ENCODE measurements at places on chromosomes 6 and 20.
A peak's percentile ranks its signal among the peaks of the same experiment; 100 is the strongest.

DNA sequence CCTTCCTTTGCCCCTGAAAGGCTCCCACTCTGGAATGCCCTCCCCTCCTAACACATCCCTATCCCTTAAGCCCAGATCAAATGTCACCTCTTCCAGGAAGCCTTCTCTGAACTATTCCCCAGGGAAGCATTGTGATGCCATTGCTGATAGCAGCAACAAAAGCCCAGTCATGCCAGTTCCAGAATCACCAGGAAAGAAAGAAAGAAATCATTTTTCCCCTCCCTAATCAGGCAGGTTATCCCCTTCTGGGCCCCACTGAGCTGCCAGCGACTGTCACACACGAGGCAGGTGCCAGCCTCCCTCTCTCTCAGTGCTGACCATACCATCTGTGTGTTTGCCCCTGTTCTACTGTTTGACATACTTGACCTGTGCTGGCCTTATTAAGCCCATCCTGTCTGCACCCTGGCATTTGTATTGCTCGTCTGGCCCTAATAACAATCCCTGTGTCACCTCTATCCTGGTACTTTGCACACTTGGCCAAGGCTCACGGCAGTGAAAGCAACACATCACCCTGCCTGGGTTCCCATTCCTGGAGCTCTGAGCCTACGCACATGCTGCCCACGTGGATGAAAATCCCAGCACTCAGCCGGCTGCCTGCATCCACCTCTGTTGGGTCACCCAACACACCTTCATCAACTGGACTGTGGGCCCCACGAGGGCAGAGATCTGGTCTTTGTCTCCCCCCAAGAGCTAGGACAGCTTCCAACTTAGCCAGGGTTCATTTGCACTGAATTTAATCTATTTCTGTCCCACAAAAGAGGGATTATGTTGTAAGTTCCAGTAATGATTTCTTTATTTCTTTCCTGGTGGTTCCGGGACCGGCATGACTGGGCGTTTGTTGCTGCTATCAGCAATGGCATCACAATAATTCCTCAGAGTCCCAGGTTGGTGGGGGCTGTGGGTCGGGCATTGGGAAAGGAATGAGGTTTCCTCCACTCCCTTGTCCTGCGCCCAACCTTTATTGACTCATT is 5.3 kb upstream of the BPIFB1 start:
- DNase-seq, result no peak

DNA sequence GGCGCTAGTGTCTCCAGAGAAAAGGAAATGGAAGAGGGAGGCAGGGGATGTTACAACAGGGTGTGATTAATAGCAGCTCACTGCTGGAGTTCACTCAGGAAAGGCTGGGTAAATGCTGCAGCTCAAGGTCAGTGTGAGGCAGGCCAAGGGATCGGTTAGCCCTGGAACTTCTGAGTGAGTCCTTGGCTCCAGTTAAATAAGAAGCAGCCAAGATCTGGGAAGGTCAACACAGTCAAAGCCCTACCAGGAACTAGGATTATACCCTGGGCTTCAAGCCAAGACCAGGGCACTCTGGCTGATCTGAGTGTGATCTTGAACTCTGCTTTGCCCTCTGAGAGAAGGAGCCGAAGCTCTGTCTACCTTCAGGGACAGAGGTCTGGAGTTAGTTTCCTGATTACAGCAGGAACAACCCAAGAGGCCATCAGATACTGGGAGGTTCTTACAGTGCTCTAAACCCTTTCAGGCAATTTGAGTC is 44.3 kb downstream of the TPD52L1 start:
- DNase-seq, result no peak

GRCh38 chr20:48098099-48098498 is 312.8 kb upstream of the SULF2 start:
- DNase-seq, result no peak

DNA sequence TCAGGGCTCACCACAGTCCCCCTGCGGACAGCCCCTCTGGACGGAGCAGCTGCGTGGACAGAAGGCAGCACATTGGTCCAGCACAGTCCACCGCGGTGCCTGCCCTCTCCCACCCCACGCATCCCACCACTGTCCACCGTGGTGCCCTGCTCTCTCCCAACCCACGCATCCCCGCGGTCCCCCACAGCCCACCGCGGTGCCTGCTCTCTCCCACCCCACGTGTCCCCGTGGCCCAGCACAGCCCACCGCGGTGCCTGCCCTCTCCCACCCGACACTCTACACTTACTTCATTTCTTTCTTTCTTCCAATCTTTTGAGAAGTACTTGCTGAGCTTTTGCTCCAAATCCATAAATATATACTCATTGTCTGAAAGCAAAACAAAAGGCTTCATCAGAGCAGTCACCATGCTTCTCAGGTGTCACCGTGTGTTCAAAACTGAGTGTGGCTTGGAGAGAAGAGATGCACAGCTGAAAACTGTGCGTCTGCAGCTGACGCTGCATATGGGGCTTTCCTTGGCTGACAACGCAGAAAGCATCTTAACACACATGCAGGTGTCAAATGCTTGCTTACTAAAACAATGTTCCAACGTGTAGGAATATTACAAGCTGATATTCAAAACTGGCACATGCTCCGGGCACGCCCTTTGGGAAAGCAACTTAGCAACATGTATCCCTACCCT is 11.8 kb downstream of the FRMD1 start:
- no peak for DNase-seq

- peak; percentile 52 for DNase-seq
These were observed at the start of gene SFT2D1 for GRCh38 chr6:166342349-166343149. SFT2D1 (minus strand) TSS chr6:166342545; CDS start chr6:166342481, 64 bp downstream.

DNA sequence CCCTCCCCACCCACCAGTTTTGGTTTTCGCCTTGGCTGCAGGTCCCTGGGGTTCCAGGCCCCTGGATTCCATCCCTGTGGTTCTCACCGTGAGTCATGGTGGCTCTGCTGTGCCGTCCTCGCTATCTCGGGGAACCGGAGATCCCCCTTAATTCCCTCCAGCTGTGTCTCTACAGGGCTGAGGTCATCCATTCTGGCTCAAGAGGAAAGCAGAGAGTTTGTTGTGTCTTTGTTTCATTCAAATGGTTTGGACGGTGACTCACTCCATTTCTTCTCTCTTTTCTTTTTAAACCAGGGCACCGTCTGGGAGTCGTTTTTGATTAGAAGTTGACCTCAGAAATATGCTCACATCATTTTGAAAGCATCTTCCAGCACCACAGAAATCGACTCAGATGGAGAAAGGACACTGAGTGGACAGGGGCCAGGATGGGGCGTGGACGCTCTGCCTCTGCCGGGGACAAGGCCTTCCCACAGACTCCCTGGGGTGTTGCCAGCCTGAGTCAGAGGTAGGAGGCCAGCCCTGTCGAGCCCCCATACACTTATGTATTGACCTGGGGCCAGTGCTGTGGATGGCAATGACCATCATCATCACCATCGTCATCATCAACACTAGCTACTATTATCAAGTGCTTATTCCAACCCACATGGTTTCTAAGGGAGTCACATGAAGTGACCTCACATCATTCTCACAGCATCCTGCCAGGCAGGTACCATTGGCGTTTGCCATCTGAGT is 176.2 kb downstream of the NFATC2 start:
- no peak for DNase-seq

DNA sequence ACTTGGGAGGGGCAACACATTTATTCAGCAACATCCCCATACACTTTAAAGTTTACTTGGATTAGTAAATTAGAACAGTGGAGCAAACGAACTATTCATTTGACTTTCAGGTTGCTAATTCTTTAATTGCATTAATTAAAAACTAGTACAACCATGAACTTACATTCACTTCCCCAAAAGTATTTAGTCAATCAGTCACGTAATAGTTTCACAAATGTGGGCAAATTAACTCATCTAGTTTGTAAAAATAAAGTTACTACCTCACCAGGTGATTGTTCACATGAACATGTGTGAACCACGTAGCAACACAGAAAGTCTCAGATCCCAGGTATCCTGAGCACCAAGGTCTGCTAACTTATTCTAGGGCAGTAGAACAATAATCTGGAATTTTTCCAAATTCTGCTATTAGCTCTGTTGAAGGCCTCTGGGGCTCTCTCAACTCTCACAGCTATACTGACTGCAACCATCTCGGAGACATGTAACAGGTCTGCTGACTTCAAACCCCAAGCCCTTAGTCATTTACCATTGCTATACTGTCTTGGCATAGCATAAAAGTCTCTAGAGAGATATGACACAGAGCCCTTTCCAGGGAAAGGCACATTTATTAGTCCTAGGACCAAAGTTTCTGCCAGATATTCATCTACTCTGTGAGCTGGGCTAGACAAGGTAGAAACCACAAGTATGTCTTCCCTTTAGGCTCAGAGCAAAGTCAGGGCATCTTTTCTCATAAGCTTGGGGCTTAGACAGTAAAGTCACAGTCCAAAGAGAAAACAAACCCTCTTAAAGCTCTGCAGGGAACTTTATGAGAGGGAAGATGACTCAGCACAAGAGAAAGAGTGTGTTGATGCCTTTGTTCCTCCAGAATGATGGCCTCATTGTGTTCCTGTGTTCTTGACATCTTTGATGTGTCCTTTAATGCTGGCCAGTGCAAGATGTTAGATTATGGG is 50.9 kb upstream of the CCDC28A start:
- no peak for DNase-seq

DNA sequence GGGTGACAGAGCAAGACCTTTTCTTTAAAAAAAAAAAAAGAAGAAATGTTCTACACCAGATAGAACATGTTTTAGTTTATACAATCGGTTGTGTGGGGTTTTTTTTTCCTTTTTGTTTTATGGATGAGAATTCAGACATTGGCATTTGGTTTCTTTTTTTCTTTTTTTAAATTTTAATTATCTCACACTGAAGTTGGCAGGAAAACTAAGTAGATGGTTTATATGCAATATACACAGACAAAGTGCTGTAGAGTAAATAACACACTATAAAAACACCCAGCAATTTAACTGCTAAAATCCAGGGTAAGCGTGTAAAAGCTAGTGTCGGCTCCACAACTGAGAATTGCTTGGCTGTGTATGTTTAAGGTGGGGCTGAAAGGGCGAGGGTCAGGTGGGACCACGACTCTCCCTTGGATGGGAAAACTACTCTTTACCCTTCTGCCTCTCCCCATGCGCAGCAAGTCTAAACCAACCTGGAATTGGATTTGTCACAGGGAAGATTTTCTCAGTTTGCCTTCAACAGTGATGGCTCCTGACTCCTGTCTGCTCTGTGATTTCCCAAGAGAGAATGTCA is 147.1 kb upstream of the MARCKS start:
- DNase-seq, result no peak

- no peak for DNase-seq
These were observed 3.9 kb upstream of the ZNF831 start for GRCh38 chr20:59159493-59160376.

DNA sequence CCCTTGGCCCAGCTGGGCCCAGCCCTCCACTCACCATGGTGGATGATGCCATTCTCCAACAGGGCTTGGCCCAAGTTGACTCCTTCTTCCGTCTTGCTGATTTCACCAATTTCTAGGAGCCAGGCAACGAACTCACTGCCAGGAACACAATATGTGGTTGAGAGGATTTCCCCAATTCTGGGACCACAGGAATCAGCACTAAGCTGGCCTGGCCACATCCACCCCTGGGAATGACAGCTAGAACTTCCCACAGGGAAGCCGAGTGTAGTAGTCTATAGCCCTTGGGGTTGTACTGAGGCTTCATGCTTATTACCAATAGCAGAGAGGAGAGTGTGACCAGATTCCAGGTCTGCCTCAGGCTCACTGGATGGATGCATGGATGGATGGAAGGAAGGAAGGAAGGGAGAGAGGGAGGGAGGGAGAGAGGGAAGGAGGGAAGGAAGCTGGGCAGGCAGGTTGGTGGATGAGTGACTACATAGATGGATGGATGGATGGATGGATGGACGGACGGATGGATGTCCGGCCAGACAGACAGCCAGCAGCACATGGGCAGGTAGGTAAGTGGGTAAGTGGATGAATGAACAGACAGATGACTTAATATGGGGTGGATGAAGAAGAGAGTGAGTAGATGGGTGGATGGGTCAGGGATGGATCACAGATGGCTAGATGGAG is 146.5 kb downstream of the PREX1 start:
- DNase-seq, result no peak

GRCh38 chr6:34615574-34616226 is 59.6 kb upstream of the SPDEF start:
- DNase-seq, result no peak

- DNase-seq, result peak; percentile 19
These were observed at the start of gene NPBWR2 for GRCh38 chr20:64106981-64107735. NPBWR2 (minus strand) TSS chr20:64107565; CDS start chr20:64106831, 734 bp downstream.

- no peak for DNase-seq
These were observed 179.7 kb upstream of the SCGN start for GRCh38 chr6:25472306-25472705.

- no peak for DNase-seq
These were observed 723.6 kb upstream of the FLRT3 start for GRCh38 chr20:15061061-15061430.

All from activated naive CD4-positive, alpha-beta T cell (primary cell).